ENCODE measurements at places on chromosomes 5 and 9.

- no peak for DNase-seq
These were observed 21.2 kb upstream of the LOX start for GRCh38 chr5:122099060-122099790.

DNA sequence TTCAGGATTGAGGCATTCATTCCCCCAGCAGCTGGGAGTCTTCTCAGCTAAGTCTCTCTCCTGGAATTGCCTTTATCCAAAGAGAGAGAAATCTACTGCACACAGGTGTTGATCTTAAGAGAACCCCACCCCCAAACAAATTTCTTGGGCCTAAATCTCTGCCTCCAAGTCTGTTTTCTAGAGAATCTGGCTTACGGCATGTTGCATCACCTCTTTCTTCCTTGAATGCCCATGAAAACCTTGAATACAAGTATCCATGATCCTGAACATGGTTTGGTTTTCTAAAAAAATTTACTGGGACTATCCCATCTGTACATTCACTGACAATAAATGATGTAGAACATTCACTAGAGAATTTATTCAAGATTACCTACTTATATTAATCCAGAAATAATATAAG, 401.6 kb downstream of the PDE4D start:
- DNase-seq, result no peak

DNA sequence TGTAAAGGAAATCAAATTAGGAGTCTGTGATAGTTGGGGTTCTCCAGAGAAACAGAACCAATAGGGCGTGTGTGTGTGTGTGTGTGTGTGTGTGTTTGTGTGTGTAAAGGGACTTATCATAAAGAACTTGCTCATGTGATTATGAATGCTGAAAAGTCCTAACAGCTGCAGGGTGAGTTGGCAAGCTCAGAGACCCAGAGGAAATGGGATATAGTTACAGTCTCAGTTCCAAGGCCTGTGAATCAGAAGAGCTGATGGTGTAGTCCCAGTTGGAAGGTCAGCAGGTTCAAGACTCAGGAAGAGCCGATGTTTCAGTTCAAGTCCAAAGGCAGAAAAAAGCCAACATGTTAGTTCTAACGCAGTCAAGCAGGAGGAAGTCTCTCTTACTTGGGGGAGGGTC, 214.2 kb downstream of the ELAVL2 start:
- DNase-seq, result no peak

DNA sequence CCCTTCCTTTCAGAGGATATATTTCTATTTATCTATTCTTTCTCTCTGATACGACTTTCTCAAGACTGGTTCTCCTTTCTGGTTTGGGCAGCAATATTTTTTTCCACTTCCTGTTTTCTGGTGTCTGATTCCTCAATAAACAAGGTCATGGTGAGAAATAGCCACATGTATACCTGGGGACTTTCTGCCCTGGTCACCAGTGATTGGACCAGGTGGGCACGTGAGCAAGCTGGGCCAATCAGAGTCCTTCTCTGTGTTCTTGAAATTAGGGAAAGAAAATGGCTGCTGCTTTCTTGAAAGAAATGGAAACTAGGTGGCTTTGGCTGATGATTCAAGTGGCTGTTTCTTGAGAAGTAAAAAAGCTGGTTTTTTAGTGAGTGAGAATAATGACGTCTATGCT, 18.4 kb upstream of the GSN start:
- no peak for DNase-seq

GRCh38 chr5:88976914-88977313, 93.9 kb upstream of the MEF2C start:
- no peak for DNase-seq

DNA sequence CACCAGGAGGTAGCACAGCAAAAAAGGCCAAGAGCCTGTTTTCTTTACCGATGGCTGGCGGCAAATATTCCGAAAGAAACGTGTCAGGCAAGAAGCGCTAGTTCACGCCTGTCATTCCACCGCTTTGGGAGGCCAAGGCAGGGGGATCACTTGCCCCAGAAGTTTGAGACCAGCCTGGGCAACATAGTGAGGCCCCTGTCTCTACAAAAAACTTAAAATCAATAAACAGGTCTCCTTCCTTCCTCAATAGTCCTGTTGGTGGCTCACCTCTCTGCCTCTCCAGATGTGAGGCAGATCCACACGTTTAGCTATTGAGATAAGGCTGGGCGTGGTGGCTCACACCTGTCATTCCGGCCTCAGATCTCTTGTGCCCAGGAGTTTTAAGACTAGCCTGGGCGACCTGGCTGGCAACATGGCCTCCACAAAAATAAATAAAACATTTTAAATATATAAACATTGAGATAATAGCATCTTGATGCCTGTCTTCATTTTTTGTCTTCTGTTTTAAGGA, 1.3 kb upstream of the TMEM250 start:
- DNase-seq, result no peak

- no peak for DNase-seq
These were observed 2.6 kb downstream of the NKD2 start for GRCh38 chr5:1011226-1011631.

- DNase-seq, result no peak
These were observed 168.1 kb upstream of the POC5 start for GRCh38 chr5:75885321-75885720.

DNA sequence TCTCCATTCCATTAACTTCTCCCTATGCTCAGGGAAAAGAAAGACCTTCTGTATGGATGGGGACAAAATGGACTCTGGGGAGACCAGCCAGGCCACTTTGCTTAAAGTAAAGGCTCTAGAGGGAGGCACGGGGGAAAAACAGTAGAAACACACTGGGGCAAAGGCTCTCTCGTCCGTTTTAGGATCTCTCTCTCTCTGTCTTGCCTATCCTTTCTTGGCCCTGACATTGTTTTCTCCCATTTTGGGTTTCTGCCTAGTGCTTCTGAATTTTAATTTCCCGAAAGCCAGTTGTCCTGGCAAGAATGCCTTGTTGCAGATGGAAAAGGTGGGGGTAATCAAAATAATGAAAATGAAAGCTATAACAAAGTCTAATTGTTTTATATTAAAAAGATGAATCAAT, 28.2 kb downstream of the NMUR2 start:
- no peak for DNase-seq

GRCh38 chr9:122835313-122835731, 6.9 kb upstream of the PDCL start:
- DNase-seq, result no peak

DNA sequence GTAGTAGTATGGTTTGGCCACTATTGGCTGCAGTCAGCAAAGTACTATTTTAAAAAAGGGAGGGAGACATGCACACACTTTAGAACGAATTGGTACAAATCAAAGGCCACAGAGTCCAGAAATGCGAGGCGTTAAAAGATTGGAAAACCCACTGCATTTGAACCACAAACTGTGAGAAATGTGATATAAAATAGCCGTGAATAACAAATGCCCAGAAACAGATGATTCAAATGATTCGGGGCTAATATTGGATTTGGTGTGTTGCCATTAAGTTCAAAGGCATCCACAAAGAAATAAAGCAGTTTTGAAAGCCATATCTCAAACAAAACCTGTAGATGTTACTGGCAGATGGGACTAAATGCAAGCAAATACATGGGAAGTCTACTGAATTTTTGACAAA, 140.9 kb upstream of the HMHB1 start:
- DNase-seq, result no peak

DNA sequence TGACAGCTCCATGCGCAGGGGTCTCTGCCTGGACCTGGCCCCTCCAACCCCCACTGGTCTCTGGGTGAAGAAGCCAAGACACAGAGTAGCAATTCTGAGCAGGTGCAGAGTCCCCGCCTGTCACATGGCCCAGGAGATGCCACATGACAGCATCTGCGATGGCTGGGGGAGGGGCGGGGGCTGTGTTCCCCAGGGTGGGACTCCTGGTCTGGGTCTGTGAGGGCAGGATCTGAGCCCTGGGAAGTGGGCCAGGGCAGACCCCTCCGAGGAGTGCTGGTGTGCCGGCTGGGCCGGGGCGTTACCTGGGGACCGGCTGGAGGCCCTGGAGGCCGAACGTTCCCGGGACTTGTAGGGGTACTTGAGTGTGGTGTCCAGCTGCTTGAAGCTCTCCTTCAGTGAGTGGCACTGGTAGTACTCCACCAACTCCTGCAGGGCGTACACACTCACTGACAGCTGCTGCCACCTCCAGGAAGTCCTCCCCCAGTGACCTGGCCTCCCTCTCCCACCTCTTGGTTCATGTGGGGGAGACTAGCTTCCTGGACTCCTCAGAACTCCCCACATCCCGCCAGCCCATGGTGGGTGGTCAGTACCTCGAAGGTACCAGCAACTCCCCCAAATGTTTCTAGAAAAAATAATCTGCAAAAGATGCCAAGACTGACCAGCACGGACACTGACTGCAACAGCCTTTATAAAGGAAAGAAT, 32.1 kb upstream of the SARDH start:
- DNase-seq, result no peak

- no peak for DNase-seq
These were observed 46.2 kb downstream of the LIX1 start for GRCh38 chr5:97096191-97096590.

DNA sequence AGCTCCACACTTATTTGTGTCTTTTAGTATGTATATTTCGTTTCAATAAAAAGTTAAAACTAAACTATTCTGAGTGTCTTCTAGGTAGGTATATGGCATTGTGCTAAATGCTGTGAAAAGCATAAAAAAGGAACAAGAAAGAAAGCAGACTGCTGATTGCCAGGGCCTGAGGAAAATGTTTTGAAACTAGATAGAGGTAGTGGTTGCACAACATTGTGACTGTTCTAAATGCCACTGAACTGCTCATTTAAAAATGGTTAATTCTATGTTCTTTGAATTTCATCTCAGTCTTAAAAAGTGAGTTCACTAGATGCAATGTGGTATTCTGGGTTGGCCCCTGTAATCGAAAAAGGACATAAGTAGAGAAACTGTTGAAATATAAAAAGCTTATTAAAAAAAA, 2.6 kb upstream of the ALAD start:
- no peak for DNase-seq

Measured in stimulated activated CD4-positive, alpha-beta T cell treated with anti-CD3 and anti-CD28 coated beads, TNF-alpha, amount 100 ng/mL, for 1 hour (primary cell).